ENCODE measurements at places on chromosomes 6 and 20.

- no peak for DNase-seq
Observed at GRCh38 chr6:87139236-87139635, 16.1 kb upstream of the ZNF292 start.

- DNase-seq = no peak
Observed at GRCh38 chr6:149560736-149561135, 5.4 kb upstream of the GINM1 start.

GRCh38 chr20:63782051-63782471 is 42.5 kb downstream of the SLC2A4RG start:
- peak; percentile 34 for DNase-seq

DNA sequence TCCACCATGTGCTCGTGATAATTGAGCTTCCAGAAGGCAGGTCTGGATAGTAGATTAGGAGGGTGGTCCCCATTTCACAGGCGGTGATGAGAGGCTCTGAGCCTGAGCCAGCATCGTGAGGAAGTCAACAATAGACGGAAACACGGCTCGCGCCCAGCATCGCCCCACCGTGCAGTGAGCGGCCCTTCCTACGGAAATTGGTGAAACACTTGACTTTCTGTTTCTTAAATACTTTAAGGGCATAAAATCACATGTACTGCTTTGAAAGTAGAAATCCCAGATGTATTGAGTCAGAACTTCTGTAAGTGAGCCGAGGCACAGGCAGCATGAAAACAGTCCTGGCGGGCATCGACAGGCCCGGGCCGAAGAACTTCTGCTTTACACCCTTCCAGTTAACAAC is 4.3 kb upstream of the KIF25 start:
- DNase-seq = no peak

DNA sequence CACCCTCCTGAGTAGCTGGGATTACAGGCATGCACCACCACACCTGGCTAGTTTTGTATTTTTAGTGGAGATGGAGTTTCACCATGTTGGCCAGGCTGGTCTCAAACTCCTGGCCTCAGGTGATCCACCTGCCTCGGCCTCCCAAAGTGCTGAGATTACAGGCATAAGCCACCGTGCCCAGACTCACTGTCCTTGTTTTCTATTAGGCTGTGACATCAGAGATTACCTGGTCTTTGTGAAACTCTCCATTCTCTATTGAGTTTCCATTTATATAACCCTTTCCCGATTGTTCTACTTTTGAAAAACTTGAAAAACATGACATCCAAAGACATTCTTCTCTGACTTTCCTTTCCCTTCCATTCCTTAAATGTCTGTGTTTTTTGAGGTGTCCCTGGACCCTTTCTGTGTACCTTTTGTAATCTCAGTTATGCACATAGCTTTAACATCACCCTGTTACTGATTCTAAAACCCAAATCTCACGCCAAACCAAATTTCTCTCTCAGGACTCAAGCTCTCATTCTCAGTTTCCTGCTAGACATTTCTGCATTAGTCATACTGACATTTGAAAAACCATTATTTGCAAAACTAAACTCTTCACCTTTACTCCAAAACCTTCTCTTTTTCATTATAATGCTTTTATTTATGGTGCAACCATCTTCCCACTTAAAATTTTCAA is 137.0 kb downstream of the KHDC1L start:
- no peak for DNase-seq

DNA sequence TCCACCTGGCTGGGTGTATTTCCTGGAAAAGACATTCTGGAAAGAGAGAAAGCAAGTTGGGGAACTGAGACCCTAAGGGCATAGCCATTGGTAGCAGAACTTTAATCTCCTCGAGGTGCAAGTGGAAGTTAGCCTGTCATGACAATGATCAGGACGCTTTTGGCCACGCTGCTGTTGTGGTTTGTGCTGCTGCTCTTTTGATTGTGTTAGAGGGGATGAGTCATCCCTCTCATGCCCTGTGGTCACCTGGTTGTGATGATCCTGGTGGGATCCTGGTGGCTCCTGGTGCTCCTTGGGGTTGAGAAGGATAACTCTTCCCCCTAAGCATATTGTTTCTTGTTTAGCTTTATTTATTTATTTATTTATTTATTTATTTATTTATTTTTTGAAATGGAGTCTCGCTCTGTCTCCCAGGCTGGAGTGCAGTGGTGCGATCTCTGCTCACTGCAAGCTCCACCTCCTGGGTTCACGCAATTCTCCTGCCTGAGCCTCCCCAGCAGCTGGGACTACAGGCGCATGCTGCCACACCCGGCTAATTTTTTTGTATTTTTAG is 350.3 kb downstream of the KIF16B start:
- DNase-seq = no peak

DNA sequence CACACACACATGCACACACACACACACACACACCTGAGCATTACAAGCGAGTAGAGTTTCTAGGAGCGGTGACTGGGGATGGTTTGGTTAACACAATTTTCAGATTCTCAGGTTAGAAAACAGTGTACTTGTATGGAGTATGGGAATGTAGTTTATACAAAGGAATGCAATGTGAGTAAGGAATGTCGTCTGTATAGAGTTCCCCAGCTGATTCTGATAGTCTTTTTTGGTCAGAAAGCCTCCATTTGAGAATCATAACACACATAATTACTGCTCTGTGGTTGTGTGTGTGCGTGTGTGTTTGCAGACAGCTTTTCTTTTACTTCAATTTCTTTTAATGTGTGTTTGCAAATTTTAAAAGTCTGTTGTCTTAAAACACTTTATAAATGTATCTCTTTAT is 93.2 kb downstream of the MYO6 start:
- DNase-seq = no peak

- DNase-seq = no peak
Observed at GRCh38 chr6:105926318-105926717, 159.8 kb upstream of the PRDM1 start.

GRCh38 chr6:135938576-135939207 is 87.2 kb downstream of the PDE7B start:
- DNase-seq = no peak

- DNase-seq = no peak
Observed at GRCh38 chr6:85192186-85192585, 257.7 kb upstream of the NT5E start.

DNA sequence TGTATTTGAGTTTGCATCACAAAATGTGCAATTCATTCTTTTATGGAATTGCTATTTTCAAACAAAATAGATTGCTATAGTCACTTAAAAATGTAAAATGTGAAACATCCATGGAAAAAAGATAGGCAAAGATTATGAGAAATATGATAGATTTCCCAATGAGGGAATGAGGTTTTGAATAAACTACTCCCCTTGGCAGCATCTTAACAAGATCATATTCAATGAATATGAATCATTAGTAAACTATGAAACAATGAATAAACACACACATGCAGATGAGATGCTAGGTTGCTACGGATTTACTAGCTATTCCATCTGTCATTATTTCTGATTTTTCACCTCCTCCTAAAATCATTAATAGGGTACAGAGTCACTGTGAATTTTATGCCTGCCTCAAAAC is 401.8 kb downstream of the PHF3 start:
- no peak for DNase-seq

DNA sequence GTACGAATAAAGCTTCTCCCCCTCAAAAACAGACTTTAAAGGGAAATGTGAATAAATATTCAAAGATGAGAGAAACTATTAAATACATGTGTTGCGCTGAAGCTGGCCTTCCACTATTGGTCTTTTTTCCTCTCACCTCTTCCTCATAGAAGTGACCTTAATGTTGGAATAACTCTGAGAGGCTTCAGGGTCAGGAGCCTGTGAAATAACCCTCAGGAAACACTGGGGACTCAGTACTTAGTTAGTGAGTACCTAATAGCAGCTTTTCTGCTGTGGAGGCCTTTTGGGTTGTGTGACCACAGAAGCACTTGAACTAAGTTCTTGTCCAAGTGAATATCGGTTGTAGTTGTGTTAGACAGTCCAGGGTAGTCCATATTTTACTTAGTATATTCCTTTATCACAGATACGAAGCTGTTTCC is 799 bp upstream of the SHPRH start:
- DNase-seq = no peak

GRCh38 chr20:53492212-53492611 is 101.4 kb downstream of the ZNF217 start:
- DNase-seq = no peak

DNA sequence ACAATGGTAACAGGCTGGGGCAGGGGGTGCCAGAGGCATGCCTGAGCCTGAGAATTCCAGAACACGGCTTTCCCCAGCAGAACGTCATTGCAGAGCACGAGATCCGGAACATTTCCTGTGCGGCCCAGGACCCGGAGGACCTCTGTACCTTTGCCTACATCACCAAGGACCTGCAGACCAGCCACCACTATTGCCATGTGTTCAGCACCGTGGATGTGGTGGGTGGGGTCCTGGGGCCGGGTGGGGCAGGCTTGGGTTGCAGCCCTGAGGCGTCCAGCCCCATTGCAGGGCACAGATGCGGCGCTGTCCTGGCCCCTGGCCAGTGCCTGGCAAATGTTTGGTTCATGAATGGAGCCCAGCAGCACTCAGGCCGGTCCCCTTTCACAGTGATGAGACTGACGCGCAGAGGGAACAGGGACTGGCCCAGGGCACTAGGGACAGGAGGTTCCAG is 57.1 kb downstream of the TCP11 start:
- no peak for DNase-seq

DNA sequence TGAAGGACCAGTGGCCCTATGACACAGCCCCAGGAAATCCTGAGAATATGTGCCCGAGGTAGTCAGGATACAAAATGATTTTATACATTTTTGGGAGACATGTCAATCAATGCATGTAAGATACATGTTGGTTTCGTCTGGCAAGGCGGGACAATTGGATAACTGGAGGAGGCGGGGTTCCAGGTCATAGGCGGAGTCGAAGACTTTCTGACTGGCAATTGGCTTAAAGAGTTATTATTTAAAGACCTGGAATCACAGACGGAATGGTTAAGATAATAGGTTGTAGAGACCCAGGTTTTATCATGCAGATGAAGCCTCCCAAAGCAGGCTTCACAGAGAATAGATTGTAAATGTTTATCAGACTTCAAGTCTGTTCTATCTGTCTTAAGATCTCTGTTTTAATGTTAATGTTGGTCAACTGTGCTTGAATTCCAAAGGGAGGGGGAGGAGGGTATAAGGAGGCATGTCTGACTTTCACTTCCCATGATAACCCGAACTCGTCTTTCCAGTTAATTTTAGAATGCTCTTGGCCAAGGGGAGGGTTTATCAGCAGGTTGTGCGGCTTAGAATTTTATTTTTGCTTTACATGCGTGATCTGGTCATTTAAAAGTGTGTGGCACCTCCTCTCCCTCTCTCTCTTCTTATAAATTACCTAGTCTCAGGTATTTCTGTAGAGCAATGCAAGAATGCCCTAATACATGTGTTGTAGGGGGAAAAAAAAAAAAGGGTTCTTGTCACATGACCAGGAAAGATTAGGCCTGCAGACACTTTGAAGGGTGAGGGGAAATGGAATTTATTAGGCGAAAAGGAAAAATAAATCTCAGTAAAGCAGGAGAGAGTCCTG is 230.7 kb downstream of the NFATC2 start:
- DNase-seq = no peak

- DNase-seq = no peak
Observed at GRCh38 chr6:50966986-50967385, 148.3 kb downstream of the TFAP2B start.
